ENCODE measurements at places on chromosomes 1 and 21.

GRCh38 chr1:119795261-119796200, 15.7 kb downstream of the REG4 start:
- DNase-seq, result no peak

- no peak for DNase-seq
Observed at GRCh38 chr21:45299864-45300785, 12.4 kb upstream of the POFUT2 start.

- no peak for DNase-seq
Observed at GRCh38 chr1:10522322-10522860, 47.6 kb downstream of the PEX14 start.

- no peak for DNase-seq
Observed at GRCh38 chr1:202230061-202230938, 36.7 kb downstream of the LGR6 start.

DNA sequence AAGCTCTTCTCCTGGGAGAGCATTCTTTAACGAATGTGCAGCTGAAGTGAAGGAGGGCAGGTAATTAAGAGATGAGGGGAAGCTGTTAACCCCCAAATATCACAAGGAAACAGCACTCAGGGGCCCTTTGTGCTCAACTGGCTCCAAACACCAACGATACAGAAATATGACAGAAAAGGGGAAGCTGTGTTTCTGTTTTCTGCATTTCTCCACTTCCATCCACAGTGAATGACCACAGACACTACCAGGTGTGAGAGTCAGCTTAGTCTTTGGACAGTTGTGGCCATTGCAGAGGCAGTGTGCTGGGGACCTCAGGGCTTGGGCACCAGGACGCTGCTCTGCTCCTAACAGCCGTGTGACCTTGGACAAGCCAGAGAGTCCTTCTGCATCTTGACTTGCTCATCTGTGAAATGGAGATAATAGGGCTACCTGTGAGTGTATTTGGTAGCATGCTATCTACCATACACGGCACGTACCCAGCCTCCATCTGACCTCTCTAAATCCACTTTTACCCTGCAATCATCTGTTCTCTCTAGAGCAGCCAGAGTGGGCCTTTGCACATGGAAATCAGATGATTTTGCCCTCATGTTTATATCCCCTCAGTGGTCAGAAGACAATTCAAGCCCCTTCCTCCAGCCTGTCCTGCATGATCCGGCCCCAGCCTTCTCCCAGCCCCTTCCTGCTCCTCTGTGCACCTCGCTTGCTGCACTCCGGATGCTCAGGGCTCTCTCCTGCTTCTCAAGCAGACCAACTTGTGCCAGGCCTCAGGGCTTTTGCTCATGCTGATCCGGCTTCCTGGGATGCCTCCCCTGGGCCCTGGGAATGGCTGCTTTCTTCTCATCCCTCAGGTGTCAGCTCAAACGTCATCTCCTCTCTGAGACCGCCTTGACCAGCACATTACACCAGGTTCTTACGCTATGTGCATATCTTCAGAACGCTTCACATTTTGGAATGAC, 4.7 kb upstream of the TINAGL1 start:
- peak; percentile 27 for DNase-seq

DNA sequence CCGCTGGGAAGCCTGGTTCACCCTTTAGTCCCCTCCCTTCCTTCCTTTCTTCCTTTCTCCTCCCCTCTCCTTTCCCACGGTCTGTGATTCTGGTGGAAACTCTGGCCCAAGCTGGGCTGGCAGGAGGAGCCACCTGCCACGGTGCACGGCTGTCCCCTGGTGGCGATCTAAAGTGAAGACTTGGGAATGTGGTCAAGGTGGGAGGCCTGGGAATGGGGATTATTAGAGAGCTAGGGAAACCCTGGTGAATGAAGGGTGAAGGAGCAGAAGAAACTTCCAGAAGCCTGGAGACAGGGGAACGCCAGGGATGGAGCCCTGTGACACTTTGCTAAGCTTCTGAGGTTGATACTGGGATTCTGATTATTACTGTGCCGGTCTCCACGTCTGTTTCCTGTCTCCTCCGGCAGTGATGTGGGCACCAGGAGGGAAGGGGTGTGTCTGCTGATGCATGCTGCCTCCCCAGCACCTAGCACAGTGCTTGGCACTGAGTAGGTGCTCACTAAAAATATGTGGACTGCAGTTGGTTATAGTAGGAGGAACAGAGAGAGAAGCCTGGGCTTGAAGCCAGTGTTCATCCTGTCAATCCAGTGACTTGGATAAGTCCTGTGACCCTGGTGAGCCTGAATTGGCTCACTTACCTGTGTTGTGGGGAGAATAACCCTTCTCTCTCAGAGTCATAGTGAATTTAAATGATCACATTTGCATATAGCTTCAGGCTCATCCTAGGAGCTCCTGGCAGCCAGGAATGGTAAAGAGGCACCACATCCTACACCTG, 71.2 kb upstream of the NBPF3 start:
- DNase-seq, result peak; percentile 55

GRCh38 chr1:22245726-22246125, 102.8 kb upstream of the WNT4 start:
- DNase-seq, result no peak

DNA sequence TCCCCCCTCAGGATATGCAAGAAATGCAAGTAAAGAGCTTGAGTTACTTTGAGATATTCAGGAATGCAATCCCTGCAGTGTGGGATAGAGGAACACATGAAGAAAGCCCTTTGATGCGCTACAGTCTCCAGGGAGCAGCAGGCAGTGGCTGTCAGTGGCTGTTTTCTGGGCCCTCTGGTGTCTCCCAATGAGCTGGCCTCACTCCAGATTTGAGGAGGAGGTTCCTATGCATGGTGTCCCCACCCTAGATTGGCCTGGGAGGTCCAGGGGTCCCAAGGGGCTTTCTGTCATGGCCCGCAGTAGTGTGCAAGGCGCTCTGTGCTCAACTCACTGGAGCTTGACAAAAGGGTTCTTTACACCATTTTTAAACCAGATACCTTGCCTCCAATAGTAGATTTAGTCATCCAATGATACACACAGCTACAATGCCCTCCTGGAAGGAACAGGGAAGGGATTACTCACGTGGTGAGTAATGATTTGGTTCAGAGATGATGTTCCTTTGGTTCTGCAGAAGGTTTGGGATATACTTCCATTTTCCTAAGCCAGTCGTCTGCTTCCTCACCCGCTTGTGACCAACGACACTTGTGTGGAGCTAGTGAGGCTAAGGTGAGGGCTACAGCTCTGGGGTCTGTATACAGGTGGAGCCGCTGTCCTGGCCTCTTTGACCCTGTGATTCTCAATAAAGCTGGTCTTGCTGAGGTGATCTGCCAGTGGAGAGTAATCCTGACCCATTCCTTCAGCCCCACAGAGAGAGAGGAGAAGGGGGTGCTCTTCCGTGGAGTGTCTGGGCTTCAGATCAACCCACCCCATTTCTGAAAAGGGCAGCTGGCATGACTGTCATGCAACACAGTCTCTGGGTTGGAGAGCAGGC, 6.6 kb downstream of the BATF3 start:
- DNase-seq, result no peak

DNA sequence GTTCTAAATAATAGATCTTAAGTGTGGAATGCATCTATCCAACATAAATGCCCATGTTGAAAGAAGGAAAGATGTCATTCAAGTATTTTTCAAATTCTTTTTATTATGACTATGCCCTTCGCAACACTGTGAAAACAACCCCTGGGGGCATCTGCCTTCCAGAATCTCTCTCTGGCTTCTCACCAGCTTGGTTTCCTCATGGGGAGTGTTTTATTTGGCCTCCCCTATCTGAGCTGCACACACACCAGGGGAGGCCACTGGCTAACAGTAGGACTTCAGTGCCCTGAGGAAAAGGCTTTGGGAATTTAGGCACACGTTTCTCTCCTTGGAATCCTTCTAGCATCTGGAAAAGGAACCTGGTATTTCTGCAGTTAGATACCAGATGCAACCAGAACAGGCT, 130.6 kb downstream of the EDEM3 start:
- no peak for DNase-seq

- no peak for DNase-seq
Observed at GRCh38 chr1:78577257-78578100, 42.8 kb upstream of the IFI44L start.

- no peak for DNase-seq
Observed at GRCh38 chr1:238639861-238640260, 746.5 kb upstream of the CHRM3 start.

DNA sequence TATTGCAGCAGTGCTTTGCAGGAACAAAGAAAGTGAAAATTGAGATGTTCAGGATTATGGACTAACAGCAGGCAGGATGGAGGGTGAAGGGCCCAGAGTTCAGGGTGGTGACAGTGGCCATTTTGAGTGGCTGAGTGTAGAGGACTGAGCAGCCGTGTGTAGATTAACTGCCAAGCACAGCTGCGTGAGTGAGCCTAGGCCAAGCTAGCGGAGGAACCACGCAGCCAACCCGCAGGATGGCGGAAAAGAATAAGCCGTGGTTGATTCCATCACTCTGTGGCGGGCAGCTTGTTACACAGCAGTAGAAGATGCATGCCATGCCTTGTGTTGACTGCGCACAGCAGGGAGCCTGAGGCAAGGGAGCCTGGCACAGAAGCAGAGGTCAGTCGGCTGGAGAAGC, 102.5 kb upstream of the KIF26B start:
- DNase-seq, result no peak

GRCh38 chr1:19203440-19203839, 6.6 kb downstream of the UBR4 start:
- DNase-seq, result no peak

DNA sequence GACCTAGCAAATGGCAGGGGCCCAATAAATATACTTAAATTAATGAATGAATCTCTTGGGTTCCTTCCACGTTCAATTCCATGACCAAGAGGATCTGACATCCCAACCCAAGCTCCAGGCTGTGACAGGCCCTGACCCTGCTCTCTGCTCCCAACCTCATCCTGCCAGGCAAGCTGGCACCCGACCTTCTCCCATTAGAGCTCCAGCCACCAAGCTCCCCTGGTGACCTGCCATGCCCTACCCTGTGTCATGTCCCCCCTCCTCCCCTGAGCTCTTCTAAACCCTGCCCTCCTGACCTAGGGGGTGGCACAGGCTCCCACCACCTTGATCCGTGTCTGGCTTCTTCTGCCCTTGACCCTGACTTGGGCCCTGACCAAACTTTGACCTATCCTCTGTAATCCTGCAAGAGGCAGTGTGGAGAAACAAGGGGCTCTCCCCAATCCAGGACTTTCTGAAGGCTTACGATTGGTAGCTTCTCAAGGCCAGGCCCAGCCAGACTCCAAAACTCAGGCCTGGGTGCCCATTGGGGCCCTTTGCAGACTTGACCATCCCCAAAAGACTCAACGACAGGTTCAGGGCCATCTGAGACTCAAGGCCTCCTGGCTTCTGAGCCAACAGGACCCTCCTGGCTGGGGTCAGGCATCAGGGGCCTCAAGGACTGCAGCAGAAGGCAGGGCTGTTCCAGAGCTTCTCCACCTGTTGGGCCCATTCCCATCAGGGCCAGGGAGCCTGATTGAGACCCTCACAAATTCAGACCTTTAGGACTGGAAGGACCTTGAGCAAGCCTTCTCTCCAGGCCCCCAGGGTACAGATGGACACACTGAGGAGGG, 249.0 kb downstream of the PTPRU start:
- DNase-seq, result no peak

GRCh38 chr1:225700164-225700821, 47.4 kb upstream of the ENAH start:
- no peak for DNase-seq

- DNase-seq, result peak; percentile 11
Observed at GRCh38 chr1:169892927-169893644, 610 bp downstream of the SCYL3 start.

- no peak for DNase-seq
Observed at GRCh38 chr21:28729887-28730286, 262.8 kb downstream of the LTN1 start.

GRCh38 chr1:185775501-185775900, 41.3 kb downstream of the HMCN1 start:
- no peak for DNase-seq

GRCh38 chr1:30962609-30963508, 54.3 kb upstream of the SDC3 start:
- DNase-seq, result no peak

DNA sequence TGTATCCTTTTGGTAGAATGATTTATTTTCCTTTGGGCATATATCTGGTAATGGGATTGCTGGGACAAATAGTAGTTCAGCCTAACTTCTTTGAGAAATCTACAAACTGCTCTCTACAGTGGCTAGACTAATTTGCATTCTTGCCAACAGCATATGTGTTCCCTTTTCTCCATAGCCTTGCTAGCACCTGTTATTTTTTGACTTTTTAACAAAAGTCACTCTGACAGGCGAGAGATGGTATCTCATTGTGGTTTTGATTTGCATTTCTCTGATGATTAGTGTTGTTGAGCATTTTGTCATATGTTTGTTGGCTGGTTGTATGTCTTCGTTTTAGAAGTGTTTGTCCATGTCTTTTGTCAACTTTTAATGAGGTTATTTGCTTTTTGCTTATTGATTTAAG, 99.8 kb downstream of the UCK2 start:
- DNase-seq, result no peak

- no peak for DNase-seq
Observed at GRCh38 chr1:50631161-50631560, 207.9 kb upstream of the DMRTA2 start.

DNA sequence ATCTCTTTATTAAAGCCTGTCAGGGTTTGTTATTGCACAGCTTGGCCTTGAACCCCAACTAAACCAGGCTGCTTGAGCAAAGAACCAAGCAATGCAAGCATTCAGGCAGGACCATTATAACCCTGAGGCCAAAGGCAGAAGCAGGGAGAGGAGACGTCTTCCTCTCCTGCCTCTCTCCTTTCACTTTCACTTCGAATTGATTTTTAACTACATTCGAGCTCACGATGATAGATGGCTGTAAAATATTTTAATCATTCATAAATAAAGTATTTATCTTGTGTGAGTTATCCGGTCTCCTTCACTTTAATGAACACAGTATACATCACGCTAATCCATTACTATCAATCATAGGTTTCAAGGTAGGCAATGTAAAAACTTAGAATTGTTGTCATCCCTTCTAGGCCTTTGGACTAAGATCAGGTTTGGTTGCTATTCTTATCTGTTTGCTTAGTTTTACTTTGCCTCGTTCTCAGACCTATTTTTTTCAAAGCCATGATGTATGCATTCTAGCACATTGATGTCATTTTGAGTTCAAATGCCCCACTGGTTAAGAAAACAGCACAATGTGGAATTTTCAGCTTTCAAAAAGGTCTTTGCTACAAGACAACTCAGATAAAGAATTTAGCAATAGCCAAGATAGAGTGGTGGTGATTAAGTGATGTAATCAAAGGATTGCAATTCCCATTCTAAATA, 480.2 kb upstream of the RUNX1 start:
- DNase-seq, result peak; percentile 17

- no peak for DNase-seq
Observed at GRCh38 chr1:232213928-232214327, 416.0 kb downstream of the SIPA1L2 start.

- DNase-seq, result no peak
Observed at GRCh38 chr1:12630946-12631530, 12.8 kb upstream of the AADACL4 start.
